ENCODE measurements at places on chromosomes 12 and 14.
A peak's percentile ranks its signal among the peaks of the same experiment; 100 is the strongest.

- DNase-seq = no peak
Observed at GRCh38 chr14:61477712-61478462, 156.5 kb downstream of the PRKCH start.

GRCh38 chr12:65937161-65937641 lies 112.9 kb downstream of the HMGA2 start:
- DNase-seq = peak; percentile 36

- DNase-seq = no peak
Observed at GRCh38 chr14:103552011-103552845, 10.2 kb downstream of the BAG5 start.

GRCh38 chr12:75684678-75685616 lies 173.5 kb upstream of the KRR1 start:
- no peak for DNase-seq

GRCh38 chr14:95262511-95262891 lies 57.2 kb downstream of the CLMN start:
- DNase-seq = no peak

DNA sequence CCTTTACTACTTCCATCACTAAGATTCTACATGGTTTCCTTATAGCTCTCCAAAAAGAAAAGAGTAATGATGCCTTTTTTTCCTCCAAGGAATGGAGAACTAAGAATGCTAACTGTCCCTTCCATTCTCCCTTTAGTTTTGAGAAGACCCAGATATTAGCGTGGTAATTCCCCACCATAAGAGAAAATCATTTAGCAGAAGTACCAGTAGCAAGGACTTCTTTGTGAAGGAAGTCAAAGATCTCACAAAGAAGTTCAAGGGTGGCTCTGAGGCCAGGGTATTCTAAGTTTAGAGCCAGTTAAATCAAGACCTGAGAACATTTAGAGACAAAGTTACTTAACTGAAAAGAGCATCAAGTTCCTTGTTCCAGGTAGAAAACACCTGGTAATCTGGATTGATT lies 7.3 kb downstream of the USP15 start:
- DNase-seq = no peak

DNA sequence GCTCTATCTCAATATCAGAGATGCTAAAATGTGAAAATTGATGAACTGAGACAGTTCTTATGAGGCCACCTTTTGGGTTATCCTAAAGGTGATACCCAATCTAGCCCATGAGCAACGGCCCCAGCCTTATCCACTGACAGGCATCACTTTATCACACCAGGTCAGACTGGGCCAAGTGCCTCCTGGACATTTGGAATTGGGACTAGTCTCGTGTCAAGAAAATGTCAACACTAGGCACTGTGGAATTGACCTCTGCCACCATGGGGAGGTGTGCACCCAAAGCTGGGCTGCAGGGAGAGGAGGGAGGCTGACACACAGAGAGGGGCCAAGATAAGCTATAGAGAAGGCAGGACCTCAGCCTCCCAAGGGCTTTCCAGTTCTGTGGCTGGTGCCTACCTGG lies 78.5 kb upstream of the ZFP36L1 start:
- no peak for DNase-seq

- no peak for DNase-seq
Observed at GRCh38 chr14:70527501-70528105, 7.2 kb downstream of the ADAM20 start.

- DNase-seq = no peak
Observed at GRCh38 chr12:1629338-1630132, 504 bp downstream of the WNT5B start.

DNA sequence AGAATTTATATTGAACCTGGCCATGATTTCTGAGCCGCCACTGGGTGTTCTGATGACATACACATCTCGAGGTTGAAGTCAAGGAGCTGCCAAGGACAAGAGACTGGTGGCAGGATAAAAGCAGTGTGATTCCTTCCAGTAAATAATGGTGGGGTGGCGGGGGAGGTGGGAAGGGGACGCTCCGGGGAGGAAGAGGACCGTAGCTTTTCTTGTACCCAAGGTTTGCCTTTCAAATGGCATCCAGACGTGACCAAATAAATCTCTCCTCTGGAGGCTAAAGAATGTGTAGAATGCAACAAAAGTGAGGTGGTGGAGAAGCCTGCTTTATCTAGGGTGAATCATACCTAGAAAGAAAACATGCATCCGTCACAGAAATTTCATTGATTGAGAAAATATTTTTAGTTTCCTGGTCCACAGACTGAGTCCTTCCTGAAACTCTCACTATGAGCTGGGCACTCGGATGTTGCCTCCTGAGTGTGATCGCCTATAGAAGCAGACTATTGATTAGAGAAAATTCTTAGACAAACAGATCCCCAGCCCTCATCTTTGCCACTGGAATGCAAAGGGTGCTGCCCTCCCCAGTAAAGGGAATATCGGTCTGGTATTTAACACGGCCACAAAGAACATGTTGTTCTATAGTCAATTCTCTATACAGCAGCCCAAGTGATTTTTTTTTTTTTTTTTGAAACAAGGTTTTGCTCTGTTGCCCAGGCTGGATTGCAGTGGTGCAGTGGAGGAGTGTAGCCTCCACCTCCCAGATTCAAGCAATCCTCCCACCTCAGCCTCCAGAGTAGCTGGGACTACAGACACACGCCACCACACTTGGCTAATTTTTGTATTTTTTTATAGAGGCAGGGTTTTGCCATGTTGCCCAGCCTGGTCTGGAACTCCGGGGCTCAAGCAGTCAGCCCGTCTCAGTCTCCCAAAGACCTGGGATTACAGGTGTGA lies 112.1 kb downstream of the DPF3 start:
- peak; percentile 20 for DNase-seq

DNA sequence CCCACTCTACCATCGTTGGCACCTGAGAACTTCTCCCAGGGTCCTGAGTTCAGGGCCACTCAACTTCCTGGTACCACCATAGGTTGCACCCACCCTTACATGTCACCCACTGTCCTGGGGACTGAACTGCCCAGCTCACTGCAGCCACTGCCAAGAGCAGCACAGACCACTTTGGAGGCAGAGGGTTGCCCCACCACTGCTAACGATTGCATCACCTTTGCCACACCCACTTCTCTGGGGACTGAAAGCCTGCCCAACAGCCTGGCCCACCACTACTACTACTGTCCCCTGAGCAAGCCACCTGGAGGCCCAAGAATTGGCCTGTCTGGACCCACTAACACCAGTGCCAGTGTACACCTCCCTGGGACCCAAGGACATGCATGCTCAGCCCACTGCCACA lies 27.6 kb downstream of the CACNA2D4 start:
- no peak for DNase-seq

DNA sequence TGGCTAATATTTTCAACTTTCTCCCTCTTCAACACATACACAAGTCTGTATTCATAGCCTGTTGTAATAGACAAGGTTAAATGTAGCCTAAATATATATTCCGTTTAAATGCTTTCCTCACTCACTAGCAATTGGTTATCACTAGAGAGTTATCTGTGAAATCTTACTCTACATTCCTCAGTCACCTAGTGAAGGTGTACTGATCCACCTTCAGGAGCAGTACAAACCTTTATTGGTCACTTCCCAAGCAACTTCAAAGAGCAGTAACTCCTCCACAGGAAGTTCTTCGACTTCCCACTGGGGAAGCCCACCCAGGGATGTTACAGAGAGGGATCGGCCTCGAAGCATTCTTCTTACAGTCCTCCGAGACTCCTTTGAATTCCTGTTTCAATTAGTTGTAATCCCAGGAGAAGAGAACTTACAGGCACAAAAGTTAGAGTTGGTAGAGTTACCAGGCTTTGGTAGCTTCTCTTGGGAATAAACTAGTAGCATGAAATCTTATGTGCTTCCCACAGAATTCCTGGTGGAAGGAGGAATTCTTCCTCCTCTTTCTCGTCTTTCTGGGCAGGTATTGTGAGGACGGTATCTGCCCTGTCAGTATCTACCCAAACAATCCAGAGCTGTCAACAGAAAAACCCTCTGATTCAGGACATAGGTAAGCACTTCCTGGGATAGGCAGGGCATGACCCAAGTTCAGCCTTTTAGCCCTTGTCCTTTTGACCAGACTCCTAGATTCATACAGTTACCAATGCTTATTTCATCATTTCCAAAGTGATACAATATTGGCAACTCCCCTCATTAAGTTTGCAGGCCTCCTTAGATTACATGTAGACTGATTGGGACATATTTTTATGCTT lies at the start of gene GYS2:
Gene GYS2, minus strand, starts transcription at position 603 of the 857 bp plus-strand sequence. Its CDS starts 255 bp downstream, at position 348.
- no peak for DNase-seq

GRCh38 chr12:52007982-52008510 lies 1.3 kb downstream of the TAMALIN start:
- DNase-seq = no peak

DNA sequence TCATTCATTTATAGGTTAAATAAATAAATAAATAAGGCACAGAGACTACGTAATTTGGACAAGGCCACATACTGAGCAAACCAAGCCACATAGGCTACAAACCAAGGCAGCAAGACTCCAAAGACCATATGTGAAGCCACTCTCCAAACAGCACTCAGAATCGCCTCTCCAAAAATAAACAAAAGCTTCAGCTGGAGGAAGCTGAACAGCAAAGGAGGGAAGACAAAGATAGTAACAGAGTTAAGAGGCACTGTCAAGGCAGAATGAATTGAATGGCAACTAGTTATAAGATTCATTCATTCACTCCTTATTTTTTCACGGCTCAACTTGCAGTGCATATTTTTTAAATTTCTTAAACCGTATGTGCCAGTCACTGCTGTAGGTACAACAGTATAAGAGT lies 200.5 kb upstream of the GRIP1 start:
- no peak for DNase-seq

GRCh38 chr14:98909251-98909944 lies 362.6 kb downstream of the BCL11B start:
- DNase-seq = no peak

DNA sequence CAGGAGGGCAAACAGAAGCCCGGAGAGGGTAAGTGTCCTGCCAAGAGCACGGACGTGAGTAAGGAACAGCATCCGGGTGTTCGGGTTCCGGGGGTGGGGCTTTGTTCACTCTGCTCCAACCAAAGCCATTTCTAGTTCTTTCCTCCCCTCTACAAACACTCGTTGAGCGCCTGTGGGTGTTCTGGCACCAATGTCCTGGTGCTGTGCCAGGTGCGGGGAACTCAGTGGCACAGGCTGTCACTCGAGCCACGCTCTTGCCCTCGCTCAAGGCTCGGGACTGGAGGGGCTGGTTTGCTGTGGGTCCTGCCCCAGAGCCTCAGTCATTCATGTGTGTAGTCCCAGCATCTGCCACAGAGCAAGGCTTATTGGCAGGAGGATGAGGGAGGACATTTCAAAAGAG lies 157.5 kb downstream of the CALM1 start:
- DNase-seq = no peak

DNA sequence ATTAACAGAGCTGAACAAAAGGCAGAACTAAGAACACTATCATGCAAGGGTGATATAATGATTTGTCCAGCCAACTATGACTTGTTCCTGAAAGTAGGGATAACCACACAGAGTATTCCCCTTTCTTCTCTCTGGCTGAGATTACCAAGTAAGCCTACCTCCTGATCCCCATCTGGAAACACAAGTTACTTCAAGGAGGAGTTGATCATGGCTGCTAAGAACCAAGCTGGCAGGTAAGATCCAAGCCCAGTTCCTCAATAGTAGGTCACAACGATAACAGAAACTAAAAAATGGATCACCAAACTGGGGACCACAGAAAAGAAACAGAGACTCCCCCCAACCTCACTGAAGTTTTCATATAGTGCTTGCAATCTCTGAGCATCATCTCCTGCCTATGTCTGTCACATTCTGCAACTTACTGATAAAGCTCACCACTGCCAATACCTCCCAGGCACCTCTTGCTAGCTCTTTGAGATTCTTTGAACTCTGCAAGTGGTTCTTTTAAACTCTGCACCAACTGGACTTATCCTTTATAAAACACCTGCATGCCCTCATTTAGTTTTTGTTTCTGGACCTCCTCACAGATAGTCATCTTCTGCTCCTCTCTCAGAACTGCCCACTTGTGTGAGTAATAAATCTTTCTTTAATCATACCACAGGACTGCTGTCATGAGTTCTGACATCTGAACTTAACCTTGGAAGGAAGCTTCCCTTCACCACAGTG lies 76.6 kb downstream of the LRP6 start:
- DNase-seq = no peak

- DNase-seq = peak; percentile 68
Observed at GRCh38 chr14:99821519-99822508, 28.6 kb downstream of the EML1 start.

DNA sequence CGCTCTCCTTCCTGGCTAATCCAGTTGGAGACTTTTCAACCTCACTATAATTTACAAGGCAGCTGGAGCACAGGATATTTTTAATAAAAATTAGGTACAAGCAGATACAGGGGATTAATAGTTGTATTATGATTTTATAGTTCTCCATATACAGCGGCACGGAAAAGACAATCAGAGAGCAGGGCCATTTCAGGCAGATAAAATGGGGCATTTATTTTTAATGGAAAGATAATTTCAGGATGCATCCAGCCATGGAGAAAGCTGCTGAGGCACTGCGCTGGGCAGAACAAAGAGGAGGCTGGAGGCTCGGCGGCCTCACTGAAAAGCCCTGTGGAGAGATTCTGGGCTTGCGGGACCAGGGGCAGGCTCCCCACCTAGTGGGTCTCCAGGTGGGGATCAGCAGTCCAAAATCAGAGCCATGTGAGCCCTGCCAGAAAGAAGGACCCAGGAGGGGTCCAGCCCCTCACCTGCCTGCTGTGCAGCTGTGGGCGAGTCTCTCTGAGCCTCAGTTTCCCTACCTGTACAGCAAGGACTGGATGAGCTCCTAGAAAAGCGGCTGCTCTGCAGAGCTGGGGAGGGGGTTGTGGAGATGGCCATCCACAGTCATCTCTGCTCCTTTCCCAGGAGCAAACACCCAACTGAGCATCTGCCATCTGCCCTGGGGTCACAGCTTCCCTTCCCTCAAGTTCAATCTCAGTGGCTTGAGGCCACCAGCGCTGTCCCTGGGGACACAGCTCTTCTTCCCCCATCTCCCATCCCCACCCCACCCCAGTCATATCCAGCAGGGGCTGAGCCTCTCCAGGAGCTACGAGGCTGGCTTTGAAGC lies 23.9 kb upstream of the C14orf180 start:
- DNase-seq = no peak

GRCh38 chr14:68473794-68474193 lies 319.1 kb downstream of the ZFP36L1 start:
- no peak for DNase-seq

DNA sequence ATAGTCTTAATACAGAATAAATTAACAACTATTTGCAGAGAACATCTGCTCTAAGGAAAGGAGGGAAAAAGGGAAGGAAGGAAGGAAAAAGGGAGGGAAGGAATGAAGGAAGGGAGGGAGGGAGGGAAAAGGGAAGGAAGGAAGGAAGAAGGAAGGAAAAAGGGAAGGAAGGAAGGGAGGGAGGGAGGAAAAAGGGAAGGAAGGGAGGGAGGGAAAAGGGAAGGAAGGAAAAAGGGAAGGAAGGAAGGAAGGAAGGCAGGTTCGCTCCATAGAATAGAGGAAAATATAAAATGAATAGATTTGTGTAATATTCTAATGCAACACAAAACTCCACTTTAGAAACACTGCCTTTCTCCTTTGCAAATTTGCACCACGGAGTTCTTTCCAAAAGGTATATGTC lies 16.6 kb downstream of the KICS2 start:
- DNase-seq = no peak
